ACHN (cell line): ENCODE measurements at places on chromosomes 7 and 10.

GRCh38 chr10:21494191-21495001 is 31.1 kb downstream of the SKIDA1 start:
- DNase-seq = peak; percentile 7

DNA sequence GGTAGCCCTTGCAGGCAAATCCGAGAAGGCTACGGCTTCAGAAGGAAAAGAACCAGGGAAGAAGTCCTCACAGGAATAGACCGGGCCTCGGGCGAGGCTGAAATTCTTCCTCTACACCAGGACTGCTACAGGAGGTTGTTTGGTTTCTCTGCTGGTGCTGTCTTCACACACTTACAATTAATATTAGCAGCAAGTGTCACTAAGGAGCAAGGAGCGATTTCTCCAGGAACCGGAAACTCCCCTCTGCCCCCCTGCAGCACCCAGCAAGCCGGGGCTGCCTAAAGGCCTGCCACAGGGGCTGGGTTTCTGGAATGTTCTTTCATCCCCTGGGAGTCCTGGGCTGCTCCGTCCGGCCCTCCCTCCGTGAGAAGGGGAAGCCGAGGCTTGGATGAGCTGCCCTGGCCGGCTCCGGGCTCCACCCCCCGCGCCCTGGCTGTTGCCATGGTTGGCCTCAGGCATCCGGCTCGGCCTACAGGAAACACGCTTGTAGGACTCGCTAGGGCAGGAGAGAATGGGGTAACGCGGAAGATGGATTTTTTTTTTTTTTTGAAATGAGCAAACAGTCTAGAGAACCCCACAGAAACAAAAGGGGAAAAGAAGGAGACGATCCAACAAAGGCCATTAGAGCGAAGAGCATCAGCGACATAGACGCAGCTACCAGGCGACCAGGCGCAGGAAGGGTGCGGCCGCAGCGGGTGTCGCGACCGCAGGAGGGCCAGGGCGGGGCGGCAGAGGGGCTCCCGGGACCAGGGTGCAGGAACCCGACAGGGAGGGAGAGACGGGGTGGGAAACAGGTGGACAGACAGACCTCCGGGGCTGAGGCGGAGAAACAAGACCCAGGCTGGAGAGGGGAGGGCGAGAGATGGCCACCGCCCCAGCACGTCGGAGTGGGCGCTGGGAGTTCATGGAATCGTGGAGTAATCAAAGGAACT is 33.0 kb downstream of the EN2 start:
- no peak for DNase-seq

DNA sequence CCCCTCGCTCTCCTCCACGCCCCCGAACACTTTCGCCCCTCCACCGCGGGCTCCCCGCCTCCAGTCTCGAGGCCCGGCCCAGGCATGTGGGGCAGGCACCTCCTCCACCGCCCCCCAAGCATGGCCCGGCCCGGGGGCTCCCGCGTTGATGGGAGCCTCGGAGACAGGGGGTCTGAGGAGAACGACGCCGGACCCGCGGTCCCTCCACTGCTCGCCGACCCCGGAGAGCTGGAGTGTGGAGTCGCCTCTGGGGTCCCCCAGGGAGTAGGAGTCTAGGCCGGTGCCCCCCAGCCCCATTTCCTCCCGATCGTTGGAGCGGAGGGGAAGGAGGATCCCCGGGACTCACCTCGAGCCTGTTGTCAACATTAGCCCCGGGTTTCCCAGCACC is 206 bp downstream of the UPF2 start:
- peak; percentile 25 for DNase-seq

- DNase-seq = no peak
Measured at GRCh38 chr7:134504660-134505164, 22.7 kb upstream of the AKR1B10 start.

GRCh38 chr7:83649701-83650100 is 762 bp upstream of the SEMA3E start:
- DNase-seq = no peak

GRCh38 chr10:16258291-16259040 is 178.3 kb upstream of the PTER start:
- DNase-seq = no peak

DNA sequence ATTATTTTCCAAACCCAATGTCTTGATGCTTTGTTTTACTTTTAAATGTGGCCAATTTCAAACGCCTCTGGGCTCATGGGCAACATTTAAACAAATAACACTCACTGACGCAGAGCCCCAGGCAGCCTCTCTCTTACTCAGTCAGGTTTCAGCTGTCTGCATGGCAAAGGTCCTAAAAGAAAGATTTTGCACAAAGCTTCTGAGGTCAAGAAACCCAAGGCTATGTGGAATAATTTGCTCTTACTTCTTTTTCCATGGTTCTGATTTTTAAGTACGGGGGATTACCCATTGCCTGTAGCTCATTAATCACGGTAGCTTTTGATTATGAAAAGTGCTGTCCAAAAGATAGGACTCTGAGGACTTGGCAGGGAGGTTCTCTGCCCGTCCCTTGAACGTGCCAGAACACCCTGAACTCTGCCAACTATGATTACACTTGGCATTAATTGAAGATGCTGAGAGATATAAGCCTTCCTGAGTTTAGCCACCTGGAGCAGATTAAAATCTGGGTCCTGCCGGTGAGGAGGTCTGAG is 14.1 kb upstream of the MSRB2 start:
- no peak for DNase-seq

- DNase-seq = no peak
Measured at GRCh38 chr10:58143944-58144343, 123.8 kb downstream of the IPMK start.

GRCh38 chr10:59465088-59465487 is 102.7 kb upstream of the FAM13C start:
- DNase-seq = peak; percentile 16

GRCh38 chr7:143285470-143285778 is 666 bp downstream of the TMEM139 start:
- peak; percentile 98 for DNase-seq

- DNase-seq = no peak
Measured at GRCh38 chr7:3069771-3070449, 26.2 kb upstream of the CARD11 start.

- DNase-seq = no peak
Measured at GRCh38 chr7:67917437-67917755, 920.8 kb downstream of the TYW1 start.

DNA sequence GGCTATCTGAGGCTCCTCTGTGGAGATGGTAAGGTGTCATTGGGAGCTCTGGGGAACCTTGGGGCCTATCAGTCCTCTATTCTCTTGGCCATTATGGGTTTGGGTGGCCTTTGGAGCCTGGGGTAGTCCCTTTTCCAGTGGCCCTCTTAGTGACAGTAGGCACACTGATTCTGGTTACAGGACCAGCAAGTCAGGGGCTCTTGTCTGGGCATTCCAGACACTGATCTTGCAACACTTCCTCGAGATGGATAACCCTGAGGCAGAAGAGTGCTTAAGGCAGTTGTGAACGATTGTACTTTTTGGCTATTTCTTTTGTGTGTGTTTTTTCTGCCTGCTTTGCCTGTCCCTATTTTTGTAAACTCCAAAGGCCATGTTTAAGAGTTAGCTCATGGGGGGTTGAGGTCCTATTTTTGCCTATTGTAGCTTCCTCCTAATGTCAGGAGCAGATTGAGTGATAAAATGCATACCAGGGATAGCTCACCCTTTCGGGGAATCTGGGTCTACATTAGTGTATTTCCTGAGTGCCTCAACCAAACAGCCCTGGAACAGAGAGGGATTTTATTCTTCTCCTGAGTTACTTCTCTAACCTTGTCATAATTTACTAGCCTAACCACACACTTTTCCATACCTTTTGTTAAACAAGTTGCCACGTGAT is 61.2 kb downstream of the PRKAR2B start:
- DNase-seq = no peak

GRCh38 chr7:135933509-135934188 is 43.5 kb downstream of the MTPN start:
- DNase-seq = no peak

GRCh38 chr10:60871215-60871614 is 72.8 kb downstream of the RHOBTB1 start:
- DNase-seq = no peak

- DNase-seq = no peak
Measured at GRCh38 chr7:44760034-44760580, 11.5 kb downstream of the ZMIZ2 start.

DNA sequence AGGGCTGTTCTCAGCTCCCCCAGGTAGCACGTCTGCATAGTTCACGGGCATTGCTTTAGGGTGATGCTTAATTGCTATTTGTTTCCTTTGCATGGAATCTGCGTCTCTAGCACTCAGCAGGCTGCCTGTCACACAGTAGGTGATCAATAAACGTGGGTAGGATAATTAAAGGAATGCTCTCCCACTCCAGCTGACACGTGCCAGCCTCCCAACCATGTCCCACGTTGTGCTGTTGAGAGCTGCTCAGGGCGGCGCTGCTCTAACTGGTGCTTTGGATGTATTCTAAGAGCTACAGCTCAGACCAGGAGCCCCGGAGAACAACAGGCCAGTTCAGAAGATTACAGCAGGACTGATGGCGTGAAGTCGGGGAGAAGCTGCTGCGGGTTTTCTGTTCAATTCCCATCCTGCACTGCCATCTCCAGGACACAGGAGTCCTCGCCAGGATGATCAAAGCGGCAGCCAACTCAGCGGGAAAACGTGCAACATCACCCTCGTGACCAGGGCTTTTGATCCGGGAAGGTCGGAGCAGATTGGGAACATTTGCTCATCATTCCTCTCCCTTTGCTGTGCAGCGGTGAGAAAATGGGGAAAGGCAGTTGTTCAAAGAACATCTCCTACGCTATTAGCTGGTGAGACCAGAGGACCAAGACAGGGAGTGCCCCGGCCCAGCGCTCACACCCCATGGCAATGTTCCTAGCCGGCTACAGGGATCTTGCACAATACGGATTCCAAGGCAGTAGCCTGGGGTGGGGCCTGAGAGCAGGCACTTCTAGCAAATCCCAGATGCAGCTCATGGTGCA is 50.5 kb upstream of the FOXK1 start:
- DNase-seq = peak; percentile 92

- no peak for DNase-seq
Measured at GRCh38 chr7:96426027-96426426, 104.1 kb upstream of the SLC25A13 start.

- no peak for DNase-seq
Measured at GRCh38 chr7:2151237-2151636, 81.5 kb downstream of the MAD1L1 start.

GRCh38 chr10:119383174-119383856 is 159.2 kb downstream of the RGS10 start:
- DNase-seq = no peak

- no peak for DNase-seq
Measured at GRCh38 chr10:91328320-91328984, 81.7 kb upstream of the HECTD2 start.

DNA sequence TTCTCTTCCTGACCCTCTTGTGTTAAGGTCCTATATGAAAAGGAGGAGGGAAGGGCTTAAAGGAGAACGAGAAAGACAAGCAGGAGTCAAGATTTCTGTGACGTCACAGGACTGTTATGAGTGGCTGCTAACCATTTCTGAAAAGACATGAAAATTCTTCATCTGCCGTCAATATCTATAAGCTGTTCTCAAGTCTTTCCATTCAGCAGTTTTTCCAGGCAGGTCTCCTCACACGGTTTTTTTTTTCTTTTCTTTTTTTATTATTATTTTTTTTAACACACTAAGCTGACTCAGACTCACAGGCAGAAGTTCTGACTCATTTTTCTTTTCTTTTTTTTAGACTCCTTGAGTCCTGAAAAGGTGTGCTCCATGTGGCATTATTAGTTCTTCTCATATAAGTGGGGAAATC is 72.0 kb downstream of the DGKI start:
- DNase-seq = no peak

GRCh38 chr10:131119626-131120355 is 191.7 kb downstream of the TCERG1L start:
- no peak for DNase-seq

DNA sequence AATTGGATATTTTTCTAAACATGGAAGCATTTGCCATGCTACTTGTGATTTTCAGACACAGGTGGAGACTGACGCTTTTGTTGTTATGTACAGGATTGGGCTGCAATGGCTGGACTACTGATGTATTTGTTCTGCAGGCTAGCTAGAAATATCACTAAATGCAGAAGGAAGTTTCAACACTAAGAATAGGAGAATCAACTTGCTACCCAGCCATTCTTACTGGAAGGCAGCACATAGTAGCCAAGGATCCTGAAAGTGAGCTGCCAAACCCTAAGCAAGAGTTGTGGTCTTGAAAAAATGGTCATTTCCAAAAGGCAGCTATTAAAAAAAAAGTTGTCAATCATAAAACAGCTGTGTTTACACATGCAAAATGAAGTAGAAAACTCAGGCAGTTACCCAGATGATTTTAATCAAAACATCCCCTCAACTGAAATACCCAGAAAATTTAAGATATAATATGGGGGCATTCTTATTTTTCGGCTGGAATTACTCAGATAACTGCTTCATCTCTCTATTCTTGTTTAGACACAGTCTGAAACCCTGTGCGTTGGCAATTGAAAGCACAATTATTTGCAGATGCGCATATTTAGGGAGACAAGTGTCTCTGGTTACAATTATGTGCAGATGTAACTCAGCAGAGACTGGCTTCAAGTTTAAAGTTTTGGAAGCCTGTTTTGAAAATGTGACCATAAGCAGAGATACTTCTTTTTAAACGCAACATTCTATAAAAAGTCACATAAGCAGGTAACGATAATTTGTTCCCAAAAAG is 31.2 kb downstream of the GFRA1 start:
- DNase-seq = no peak

GRCh38 chr10:35797187-35797586 is 155.1 kb upstream of the FZD8 start:
- DNase-seq = no peak

DNA sequence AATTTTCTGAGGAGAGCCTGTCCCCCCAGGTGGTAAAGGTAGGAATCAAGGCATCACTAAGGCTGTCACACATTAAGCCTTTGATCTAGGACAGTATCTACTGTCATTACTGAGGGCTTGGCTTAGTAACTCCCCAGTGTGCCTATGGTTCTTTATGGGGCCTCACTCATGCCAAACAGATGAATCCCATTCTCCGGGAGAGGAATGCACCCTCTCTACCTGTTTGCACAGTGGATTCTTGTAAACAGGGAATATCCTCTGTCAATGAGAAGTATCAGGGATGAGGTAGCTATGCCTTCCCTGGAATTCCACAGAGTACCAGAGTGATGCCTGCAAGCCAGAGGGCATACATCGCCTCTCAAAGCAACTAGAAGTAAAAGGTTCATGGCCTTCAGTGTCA is 3.9 kb upstream of the CPN1 start:
- DNase-seq = no peak

GRCh38 chr7:151213826-151214225 is 3.5 kb upstream of the H2BK1 start:
- DNase-seq = no peak

DNA sequence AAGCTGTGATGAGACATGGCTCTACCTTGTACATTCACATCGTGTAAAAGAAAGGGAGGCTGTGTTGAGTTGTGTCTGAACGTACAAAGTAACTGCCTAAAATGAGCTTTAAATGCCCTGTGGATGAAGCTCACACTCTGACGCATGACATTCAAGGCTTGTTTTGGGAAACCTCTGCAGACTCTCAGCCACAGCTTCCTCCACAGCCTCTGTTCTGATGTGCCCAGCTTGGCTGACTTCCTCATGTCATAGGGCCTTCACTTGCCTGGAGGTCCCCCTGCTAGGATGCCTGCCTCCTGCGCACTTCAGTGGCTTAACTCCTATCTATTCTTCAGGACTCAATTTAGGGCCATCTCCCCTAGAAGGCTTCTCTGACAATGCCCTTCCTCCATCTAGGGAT is 230.0 kb upstream of the HABP2 start:
- no peak for DNase-seq

- no peak for DNase-seq
Measured at GRCh38 chr7:37230221-37230620, 218.4 kb downstream of the ELMO1 start.
